Psoas muscle (tissue), 8 donors: ENCODE measurements at places on chromosomes 11 and 22. TPM values are rescaled to one million over a fixed set of nuclear protein-coding genes. Genes with fewer than 3 reads are reported as not detected.

DNA sequence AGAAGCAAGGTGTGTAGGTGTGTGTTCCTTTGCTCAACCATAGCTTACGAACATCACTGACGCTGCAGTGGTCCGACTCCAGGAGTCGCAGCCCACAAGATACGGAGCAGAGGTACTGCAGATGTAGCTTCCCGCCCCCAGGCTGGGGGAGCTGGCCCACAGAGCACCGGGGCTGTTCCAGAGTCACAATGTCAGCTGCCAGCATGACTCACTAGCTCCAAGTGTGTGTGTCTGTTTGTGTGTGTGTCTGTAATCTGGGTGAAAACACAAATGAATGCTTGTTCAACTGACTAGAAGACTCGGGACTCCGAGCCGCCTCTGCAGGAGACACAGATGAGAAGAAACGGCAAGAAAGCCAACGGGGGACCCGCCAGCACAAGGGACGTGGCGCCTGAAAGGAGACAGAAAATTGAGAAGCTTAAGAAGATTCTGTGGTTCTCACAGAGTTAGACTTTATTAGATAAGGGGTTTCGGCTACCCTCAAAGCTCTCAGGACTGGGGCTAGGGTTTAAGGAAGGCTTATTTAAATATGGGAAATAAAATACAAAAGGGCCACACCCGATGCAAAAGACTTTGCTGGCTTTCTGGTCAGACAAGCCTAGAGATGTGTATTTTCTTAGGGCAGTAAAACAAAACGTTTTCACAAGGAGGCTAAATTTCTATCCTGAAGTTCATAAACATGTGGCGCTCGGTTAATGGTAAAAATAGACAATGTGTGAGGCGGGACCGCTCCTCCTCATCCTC lies 10.7 kb downstream of the VSIG10L2 start:
- no peaks in the 10 kb centered on the region for H3K36me3 ChIP-seq
- no peak for DNase-seq
- H3K27ac ChIP-seq = no peak overlapping the region
- H3K4me3 ChIP-seq = no peak overlapping the region

DNA sequence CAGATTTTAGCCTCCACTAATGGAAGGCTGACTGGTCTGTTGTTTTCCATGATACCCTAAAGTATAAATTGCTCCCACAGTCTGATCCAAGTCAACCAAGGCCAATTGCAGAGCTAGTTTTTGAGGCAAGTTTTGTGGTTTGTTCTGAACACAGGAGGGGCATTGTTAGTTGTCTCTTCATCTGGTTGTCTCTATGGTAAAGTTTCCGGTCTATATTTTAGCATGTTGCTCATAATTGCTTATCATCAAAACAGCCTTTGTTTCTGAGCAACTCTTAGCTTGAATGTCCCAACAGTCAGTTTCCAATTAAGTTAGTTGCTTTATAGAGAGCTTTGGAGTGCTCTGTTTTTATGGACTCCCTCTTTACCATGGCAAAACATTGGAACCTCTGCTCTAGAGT lies 217.6 kb upstream of the CARD18 start:
- no peak overlapping the region for H3K4me3 ChIP-seq
- no peaks in the 10 kb centered on the region for H3K4me1 ChIP-seq
- H3K36me3 ChIP-seq = no peaks in the 10 kb centered on the region
- no peaks in the 10 kb centered on the region for H3K27me3 ChIP-seq

DNA sequence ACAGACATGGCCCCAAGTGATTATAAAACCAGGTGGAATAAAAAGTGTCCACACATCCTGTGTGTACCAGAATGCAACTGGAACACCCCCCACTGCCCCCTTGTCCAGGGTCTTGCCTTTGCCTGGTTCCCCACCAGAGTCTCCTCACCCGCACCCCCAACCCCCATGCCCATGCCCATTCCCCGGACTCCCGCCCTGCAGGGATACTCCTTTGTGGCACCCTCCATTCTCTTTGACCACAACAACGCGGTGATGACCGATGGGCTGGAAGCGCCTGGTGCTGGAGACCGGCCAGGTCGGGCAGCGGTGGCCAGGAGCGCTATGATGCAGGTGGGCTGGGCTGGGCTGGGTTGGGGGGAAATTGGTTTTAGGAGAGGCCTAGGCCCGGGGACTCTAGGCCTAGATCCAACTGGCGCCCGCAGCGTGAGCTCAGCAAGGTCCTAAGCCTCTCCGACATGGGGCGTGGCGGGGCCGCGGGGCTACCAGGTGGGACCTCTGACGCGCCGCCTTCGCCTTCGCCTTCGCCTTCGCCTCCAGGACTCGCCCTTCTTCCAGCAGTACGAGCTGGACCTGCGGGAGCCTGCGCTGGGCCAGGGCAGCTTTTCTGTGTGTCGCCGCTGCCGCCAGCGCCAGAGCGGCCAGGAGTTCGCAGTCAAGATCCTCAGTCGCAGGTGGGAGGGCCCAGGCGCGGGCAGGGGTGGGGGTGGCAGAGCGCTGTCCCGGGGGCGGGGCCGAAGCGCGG lies 9.1 kb downstream of the RPS6KA4 start:
- H3K27me3 ChIP-seq = no peaks in the 10 kb centered on the region
- no peak overlapping the region for H3K4me3 ChIP-seq
- H3K36me3 ChIP-seq = peaks cover 81% of the 10 kb centered on the region
- H3K27ac ChIP-seq = no peak overlapping the region
- DNase-seq = no peak

DNA sequence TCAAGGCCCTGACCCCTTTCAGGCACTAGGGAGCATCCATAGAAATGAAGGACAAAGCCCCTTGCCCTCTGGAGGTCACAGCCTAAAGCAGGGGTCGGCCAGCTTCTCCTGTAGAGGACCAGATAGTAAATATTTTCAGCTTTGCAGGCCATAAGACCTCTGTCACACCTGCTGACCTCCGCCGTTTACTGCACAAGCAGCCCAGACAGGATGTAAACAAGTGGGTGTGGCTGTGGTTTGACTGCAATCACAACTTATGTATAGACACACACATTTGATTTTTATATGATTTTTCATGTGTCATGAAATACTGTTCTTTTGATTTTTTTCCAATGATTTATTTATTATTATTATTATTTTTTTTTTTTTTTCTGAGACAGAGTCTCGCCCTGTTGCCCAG lies 34.3 kb downstream of the KIAA1671 start:
- peaks cover 3% of the 10 kb centered on the region for H3K27me3 ChIP-seq
- H3K36me3 ChIP-seq = no peaks in the 10 kb centered on the region
- no peak for DNase-seq
- H3K27ac ChIP-seq = no peak overlapping the region
- no peak overlapping the region for H3K4me3 ChIP-seq

DNA sequence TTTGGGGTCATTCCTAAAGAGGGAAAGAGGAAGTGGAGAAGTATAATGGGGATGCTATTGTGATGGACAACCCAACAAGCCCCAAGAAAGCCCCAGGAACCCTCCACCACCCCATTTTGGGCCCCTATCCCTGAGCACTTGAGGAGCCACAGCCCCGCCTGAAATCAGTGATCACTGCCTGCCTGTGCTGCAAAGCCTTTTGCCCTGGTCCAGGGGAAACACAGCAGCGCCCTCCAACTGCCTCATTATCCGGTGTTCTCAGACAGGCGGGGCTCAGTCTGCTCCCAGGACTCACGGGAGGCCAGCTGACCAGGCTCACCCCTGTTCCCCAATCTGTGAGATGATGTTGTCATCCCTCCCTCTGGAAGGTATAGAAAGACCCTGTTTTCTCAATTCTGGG lies 44.7 kb upstream of the TTC12 start:
- no peak overlapping the region for H3K27ac ChIP-seq
- no peaks in the 10 kb centered on the region for H3K27me3 ChIP-seq
- no peak overlapping the region for H3K4me3 ChIP-seq

GRCh38 chr22:46777609-46777970 lies 15.1 kb downstream of the TBC1D22A start:
- no peaks in the 10 kb centered on the region for H3K27me3 ChIP-seq
- no peak for DNase-seq
- H3K36me3 ChIP-seq = no peaks in the 10 kb centered on the region
- no peak overlapping the region for H3K27ac ChIP-seq
- no peak overlapping the region for H3K4me3 ChIP-seq
- peaks cover 26% of the 10 kb centered on the region for H3K4me1 ChIP-seq

The MMP8 gene
- total RNA-seq = 0.12 TPM
